ENCODE measurements at places on chromosomes 4 and X.

GRCh38 chrX:118724775-118725174, 2.6 kb upstream of the IL13RA1 start:
- peak; percentile 12 for DNase-seq

DNA sequence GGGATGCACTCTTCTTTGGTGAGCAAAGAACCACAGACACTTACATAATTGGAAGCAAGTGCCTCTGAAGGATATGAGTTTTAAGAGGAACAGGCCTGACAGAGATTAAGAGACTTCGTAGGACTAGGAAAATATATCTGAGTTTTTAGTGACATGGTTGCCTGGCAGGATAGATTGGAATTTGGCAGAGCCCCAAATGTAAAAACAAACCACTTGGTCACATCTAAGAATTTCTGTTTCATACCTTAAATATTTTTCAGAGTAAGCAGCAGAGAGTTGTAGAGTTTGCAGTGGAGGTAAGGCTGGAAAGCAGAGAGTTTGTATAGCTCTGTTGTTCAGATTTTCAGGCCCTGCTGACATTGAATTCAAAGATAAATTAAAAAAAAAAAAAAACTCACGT, 150.1 kb upstream of the MAGEB2 start:
- no peak for DNase-seq

DNA sequence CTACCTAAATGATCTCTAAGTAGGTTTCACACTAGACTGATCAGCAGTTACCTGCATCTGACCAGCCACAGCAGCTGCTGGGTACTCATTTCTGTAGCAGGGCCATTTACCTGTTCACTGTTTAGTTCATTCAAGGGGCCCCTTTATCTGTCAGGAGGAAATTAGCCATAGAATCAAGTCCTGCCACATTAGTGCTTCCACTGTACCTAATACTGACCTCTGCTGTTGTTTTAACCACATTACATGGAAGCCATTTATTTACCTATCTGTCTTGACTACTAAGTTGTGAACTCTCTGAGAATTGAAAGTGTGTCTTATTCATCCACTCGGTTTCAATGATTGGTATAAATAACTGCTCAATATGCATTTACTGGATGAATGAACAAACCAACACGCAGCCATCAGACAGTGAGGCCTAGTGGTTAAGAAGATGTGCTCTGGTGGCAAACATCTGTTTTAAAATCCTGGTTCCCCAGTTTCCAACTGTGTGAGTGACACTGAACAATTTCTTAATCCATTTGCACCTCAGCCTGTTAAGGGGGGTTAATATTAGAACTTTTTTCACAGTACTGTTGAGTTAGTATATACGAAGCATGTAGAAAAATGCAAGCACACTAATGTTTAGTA, 30.0 kb upstream of the ANXA5 start:
- peak; percentile 78 for DNase-seq

- peak; percentile 8 for DNase-seq
Measured at GRCh38 chr4:4694296-4694772, 152.5 kb upstream of the STX18 start.

DNA sequence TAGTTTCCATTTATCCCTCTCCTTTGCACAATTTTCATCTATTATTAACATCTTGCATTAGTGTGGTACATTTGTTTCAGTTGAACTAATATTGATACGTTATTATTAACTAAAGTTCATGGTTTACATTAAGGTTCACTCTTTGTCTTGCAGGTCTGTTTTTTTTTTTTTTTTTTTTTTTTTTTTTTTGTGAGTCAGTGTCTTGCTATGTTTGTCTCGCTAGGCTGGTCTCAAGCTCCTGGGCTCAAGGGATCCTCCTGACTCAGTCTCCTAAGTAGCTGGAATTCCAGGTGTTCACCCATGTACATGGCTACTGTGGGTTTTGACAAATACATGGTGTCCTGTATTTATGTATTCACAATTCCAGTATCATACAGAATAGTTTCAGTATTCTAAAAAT, 6.8 kb downstream of the TBC1D19 start:
- no peak for DNase-seq

Measured in hematopoietic multipotent progenitor cell treated with erythropoietin and hydrocortisone succinate and interleukin-3 and kit ligand, for 6 days (in vitro differentiated cells).